Stimulated activated CD8-positive, alpha-beta memory T cell treated with anti-CD3 and anti-CD28 coated beads, Interleukin-4, amount 100 ng/mL, for 4 hours (primary cell): ENCODE measurements at places on chromosomes 3 and 15.
A peak's percentile ranks its signal among the peaks of the same experiment; 100 is the strongest.

GRCh38 chr3:102195198-102195948 lies 239.4 kb upstream of the ZPLD1 start:
- no peak for DNase-seq

- DNase-seq, result no peak
Observed at GRCh38 chr3:174365796-174366195, 493.3 kb upstream of the NAALADL2 start.

GRCh38 chr15:66765478-66766281 lies 63.6 kb downstream of the SMAD6 start:
- no peak for DNase-seq

GRCh38 chr3:17077606-17078005 lies 192.9 kb downstream of the PLCL2 start:
- DNase-seq, result no peak

DNA sequence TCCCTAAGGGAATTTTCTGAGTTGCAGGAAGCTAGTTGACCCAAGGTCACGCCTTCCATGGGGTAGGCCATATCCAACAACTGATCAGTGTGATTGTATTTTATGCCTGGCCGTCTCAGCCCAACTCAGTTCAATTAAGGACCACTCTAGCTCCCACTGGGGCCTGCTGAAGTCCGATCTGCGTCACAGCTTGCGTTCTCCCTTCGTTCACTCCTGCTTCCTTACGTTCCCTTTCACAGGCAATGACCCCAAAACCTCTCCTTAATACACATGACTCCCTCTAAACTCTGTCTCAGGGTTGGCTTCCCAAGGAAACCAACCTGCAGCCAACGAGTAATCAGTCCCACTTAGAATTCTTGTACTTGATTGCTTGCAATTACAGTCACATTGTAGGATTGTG lies 428.0 kb downstream of the RBMS3 start:
- DNase-seq, result no peak

- no peak for DNase-seq
Observed at GRCh38 chr15:61521953-61522352, 292.9 kb upstream of the RORA start.

GRCh38 chr3:4986175-4986781 lies 7.0 kb downstream of the BHLHE40 start:
- DNase-seq, result no peak

GRCh38 chr3:59116233-59116537 lies 66.4 kb upstream of the CFAP20DC start:
- DNase-seq, result no peak

- no peak for DNase-seq
Observed at GRCh38 chr3:188362405-188362831, 208.5 kb downstream of the LPP start.

DNA sequence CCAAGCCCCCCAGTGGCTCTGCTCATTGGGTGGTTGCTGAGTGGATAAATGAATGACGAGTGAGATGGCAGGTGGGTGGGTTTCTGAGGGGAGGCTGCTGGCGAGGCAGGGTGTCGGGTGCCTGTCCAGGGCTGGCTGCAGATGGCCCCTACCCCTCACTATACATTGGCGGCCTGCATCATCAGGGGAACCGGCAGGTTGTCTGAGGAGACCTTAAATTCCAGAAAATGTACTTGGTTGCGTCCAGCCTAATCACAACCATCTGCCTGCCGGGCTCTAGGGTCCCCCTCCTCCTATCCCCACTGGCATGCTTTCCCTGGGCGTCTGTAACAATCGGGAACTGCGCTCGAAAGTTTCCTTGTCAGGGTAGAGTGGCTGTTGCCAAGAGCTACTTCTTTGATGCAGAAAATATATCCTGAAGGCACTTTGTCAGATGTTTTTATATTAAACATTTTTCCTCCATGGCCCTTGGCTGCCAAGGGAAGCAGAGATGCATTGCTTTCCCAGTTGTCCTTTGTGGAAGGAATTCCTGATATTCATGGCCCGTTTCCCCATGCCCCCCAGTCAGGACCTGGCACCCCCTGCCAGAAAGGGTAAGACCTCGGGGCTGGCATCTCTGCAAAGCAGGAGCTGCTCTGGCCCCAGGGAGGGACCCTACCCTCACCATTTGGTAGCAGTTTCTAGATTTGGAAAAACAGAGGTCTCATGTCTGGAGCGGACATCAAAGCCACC lies 22.9 kb downstream of the SMAD6 start:
- DNase-seq, result no peak

DNA sequence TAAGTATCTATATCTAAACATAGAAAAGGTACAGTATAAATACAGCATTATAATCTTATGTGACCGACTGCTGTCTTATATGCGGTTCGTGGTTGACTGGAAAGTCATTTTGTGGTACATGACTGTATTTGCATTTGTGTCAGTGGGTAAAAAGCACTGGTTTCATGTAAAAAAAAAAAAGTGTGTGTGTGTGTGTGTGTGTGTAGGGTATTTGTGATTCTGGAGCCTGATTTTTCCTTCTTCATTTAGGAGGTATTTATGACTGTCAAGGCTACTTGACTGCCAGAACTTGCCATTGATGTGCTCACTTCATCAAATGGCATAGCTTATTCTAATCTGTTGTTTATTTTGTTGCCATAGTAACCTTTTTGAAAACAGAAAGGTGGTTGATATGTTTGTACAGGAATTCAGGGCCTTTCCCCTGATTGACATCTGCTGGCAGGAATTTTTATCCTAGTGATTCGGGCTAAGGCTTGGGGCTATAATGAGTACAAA lies 63.2 kb downstream of the AKAP13 start:
- no peak for DNase-seq

GRCh38 chr3:97822359-97822775 lies 556 bp downstream of the CRYBG3 start:
- DNase-seq, result no peak

DNA sequence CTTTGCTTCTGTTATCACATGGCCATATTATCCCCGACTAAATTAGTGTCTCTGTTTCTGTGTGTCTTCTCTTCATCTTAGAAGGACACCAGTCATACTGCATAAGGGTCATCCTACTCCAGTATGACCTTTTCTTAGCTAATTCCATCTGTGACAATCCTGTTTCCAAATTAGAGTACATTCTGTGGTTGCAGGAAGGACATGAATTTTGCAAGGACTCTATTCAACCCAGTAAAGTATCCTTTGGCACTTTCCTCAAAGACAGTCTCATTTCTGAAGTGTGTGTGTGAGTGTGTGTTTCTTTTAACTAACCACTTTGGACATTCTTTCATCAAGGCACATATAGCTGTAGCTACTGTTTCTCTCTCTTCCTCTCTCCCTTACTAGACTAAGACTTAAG lies 15.2 kb upstream of the MME start:
- DNase-seq, result no peak

DNA sequence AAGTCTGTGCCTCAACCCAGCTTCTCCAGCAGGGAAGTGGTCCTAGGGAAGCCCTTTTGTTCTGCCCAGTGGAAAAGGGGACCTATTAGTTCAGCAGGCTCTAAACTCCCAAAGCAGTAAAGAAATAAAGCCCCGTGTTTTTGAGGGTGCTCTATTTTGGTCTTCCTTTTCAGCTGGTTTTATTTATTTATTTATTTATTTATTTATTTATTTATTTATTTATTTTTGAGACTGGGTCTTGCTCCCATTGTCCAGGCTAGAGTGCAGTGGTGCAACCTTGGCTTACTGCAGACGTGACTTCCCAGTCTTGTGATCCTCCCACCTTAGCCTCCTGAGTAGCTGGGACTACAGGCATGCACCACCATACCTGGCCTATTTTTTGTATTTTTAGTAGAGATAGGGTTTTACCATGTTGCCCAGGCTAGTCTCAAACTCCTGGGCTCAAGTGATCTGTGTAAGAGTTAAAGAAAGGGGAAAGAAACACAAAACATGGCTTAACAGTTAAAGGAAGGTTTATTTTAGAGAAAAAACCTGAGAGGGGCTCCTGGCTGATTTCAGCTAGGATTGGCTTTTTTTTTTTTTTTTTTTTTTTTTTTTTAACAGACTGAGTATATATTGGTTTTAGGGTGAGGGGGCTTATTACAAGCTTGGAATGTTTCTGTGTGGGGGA lies 154.6 kb downstream of the CLSTN2 start:
- no peak for DNase-seq

- no peak for DNase-seq
Observed at GRCh38 chr3:126711121-126711760, 7.2 kb downstream of the CHCHD6 start.

DNA sequence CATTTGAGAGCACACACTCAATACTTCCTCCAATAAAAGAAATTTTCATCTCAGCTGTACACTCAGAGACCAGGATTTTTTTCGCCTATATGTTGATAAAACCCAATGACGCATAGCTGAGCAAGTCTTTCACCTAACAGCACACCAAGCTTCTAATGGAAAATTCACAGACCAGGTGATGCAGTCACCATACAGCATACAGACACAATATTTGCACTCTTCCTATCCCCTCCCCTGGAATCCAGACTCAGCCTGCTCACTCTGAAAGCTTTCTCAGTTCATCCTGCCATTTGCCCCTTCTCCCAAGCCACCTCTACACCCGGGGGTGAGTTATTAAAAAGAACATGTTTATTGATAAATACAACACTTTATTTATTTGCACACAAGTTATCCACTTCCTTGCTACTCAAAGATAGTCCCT lies 1.7 kb downstream of the TBC1D5 start:
- DNase-seq, result no peak

DNA sequence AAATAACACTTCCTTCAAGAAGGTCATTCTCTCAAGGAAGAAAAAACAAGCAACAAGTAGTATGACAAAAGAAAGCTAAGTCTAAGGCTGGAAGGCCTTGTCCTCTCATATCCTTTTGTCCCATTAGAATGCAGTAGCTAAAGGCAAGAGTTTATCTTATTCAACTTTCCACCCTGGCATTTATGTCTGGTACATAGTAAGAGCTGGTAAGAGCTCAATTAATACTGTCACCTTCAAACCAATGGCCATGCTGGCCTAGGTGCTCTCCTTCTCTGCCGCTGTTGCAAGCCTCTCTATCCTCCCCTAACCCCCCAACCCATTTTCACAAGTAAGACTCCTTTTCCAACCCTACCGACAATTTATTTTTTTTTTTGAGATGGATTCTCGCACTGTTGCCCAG lies 81.9 kb downstream of the LRRFIP2 start:
- DNase-seq, result no peak

GRCh38 chr15:63460210-63461155 lies 43.9 kb upstream of the USP3 start:
- no peak for DNase-seq

DNA sequence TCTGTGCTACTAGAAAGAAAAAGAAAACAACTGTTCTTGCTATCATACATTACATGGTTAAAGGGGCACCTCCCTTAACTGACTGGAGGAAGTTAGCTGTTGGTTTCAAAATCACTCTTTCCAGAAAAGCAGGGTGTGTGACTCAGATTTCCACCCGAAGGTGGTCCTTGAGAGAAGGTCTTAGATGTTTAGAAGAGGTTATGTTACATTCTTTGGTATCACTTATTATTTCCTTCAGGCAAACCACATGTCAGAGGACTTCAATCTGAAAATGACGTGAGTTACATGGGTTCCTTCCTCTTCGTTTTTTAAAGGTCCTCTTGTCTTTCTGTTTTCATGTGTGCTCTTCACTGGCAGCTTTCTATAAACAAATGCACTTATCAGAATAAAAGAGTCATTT lies 307.9 kb upstream of the CBLB start:
- DNase-seq, result peak; percentile 26

DNA sequence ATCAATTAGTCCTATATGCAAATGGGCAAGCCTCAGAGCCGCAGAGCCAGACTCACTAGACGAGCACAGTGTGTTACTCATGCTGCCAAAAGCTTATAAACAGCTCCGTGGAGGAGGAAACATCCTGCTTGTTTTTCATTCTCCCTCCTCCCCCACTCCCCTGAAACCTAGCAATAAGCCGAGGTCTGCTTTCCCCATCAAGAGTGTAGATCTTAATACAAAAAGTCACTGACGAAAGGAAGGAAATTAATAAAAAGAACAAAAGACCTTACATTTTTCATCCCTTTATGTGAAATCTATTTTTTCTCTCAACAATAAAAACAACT lies 88.5 kb downstream of the XXYLT1 start:
- DNase-seq, result no peak

DNA sequence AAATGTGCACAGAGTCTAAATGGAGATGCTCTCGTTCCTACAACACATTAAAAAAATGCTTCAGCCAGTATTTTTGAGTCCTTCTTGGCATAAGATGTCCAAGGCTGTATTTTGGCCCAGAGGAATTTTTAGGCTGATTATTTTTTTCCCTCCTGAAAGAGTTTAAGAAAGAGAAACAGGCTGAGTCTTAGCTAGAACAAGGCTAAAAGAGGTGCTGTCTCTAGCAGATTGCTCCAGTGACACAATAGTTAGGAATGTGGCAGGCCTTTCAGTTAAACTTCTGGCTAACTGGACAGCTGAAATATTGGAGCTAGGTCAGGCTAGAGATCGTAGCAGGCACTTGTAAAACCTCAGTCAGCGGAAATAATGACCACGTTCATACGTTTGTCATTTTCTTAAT lies 271.4 kb upstream of the RARB start:
- DNase-seq, result no peak

DNA sequence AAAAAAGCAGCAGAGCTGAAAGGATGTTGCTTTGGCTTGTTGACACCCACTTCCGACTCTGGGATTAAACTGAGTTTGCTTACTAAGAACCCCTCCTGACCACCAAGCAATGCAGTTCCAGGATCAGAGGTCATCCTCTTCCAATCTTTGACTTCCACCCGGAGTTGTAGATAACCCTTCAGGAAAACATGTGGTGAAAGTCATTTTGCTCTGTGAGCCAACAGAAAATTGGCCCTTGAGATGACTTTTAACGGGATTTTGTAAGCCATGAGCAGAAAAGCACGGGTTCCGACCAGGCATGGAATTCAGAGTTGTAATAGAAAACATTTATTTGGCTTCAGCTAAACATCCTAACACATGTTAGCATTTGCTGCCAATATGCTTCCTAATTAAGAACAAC lies 171.6 kb upstream of the NR2F2 start:
- DNase-seq, result no peak

- DNase-seq, result no peak
Observed at GRCh38 chr3:132220986-132221385, 96.2 kb upstream of the ACP3 start.

GRCh38 chr3:126580746-126581145 lies 22.0 kb upstream of the C3orf22 start:
- no peak for DNase-seq

DNA sequence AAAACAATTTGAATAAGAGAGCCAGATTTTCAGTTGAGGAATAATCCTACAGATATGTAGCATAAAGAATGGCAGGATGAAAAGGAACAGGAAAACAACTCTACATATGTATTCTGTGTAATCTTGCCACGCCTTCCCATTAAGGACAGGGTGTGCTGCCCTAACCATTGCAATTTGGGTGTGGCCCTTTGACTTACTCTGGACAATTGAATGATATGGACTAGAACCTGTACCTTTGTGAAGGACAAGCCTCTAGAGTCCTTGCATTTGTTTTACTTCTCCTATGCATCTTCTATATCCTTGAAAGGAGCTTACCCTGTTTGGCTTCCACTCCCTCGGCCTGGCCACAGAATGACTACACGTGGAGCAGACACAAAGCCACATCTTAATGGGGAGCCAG lies 1261.6 kb upstream of the GBE1 start:
- no peak for DNase-seq

DNA sequence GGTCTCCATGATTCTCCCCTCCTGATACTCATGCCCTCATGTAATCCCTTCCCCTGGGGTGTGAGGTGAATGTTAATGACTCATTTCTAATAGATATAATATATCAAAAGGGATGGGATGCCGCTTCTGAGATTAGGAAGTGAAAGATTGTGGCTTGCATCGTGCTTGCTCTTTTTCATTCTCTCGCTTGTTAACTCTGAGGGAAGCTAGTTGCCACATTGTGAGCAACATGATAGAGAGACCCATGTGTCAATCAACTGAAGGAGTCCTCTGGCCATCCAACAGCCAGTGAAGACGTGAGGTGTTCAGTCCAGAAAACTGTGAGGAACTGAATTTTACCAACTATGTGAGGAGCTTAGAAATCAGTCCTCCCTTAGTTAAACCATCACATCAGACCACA lies 28.9 kb upstream of the DRD3 start:
- DNase-seq, result no peak
